ENCODE measurements at places on chromosomes 4 and X.

DNA sequence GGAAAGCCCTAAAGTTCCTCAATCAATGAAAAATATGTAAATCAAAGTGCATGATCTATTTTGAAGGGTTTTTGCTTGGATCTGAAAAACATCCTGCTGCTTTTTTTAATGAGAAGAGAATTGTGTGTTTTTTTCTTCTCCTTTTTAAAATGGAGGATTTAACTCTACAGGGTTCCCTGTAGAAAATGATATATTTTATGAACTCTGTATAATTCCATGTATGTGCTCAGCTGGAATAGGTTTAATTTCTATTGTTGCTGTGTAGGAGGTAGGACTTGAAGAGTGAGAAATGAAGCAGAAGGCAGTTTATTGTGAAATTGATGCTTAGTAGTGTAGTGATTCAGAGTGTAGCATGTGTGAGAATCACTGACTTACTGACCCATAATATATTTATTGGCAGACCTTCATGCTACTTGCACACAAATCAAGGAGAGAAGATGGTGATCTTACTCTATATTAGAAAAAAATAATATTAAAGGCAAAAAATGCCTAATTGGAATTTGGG is 286.8 kb upstream of the FSTL5 start:
- DNase-seq, result no peak

GRCh38 chr4:149997881-149998421 is 80.3 kb upstream of the DCLK2 start:
- no peak for DNase-seq

- no peak for DNase-seq
These were observed 65.6 kb downstream of the SYNPO2 start for GRCh38 chr4:118954246-118954645.

DNA sequence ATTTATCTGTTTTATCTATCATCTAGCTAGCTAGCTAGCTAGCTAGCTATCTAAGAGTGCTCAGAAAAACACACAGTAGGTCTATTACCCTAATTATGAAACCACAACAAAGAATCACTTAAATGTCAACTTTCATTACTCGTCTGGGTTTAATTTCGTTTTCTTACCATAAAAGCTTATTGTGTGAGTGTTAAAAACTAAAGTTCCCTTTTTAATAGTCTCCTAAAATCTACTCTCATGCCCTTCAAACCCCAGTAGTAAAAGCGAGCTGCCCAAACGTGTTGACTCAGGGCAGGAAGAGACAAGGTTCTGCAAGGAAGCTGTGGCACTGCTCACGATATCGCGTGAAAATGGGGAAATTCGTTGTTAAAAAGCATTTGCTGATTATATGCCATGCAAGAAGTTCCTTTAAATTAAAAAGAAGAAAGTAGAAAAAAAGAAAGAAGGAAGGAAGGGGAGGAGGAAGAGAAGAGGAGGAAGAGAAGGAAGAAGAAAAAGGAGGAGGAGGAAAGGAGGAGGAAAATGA is 595 bp downstream of the MBNL3 start:
- no peak for DNase-seq

GRCh38 chr4:56426273-56426672 is 9.1 kb downstream of the PPAT start:
- DNase-seq, result no peak

DNA sequence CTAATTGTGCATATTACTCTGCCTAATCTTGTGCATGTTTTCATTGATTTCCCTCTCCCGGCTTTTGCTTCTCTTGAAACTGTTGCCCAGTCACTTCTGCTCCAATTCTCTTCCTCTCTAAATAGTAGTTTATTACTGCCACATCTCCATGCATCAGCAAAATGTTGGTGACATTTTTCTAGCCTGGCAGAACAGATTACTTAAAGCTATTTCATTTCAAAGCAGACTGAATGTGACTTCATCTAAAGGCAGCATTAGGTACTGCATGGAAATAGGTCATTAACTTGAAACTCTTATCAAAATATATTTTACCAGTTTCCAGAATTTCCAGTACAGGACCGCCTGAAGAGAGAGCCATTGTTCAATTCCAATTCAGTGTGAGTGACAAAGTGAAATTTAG is 52.4 kb downstream of the HPGDS start:
- no peak for DNase-seq

- DNase-seq, result no peak
These were observed 11.7 kb downstream of the JCHAIN start for GRCh38 chr4:70654605-70655011.

DNA sequence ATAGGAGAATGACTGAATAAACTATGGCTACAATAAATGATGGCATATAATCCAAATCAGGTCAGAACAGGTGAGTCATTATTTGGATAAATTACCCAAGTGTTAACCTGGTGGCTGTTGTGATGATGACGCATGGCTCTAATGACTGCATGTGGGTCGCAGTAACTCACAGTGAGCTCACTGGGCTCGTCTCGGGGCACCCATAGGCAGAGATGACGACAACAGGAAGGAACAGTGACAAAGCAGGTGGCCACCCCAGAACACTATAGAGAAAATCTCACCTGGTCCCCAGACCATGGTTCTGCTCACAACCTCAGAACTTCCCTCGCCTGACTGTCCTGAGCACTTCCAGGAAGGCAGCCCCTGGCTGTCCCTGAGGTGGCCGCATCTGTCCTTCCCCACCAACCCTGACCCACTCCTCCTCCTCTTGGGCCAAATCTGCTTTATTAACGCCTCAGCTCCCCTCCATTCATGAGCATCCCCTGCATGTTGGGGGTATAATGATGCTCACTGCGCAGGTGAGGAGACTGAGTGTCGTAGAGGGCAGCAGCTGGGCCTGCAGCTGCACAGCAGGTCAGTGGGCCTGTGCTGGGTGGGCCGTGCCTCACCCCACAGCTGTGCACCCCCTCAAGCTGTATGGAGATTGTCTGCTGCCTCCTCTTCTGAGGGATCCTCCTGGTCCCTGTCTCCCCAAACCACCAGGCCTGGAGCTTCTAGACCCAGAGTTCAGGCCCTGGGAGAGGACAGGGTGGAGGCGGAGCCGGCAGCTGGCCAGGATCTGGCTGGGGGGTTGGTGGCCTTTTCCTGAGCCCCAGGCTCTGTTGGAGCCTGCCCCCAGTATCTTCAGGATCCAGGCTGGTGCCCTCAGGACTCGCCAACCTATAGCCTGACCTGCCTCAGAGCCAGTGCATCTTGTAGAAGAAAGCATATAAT is 30.9 kb upstream of the FAM156A start:
- peak; percentile 2 for DNase-seq

Data from hypothalamus (tissue), 51 donors.